ENCODE measurements at places on chromosomes 5 and 9.

DNA sequence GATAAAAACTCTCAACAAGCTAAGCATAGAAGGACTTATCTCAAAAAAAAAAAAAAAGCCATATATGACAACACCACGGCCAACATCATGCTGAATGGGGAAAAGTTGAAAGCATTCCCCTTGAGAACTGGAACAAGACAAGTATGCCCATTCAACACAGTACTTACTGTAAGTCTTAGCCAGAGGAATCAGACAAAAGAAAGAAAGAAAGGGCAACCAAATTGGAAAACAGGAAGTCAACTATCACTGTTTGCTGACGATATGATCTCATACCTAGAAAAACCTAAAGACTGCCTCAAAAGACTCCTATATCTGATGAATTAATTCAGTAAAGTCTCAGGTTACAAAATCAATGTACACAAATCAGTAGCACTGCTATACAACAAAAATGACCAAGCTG lies 24.6 kb upstream of the PTGER4 start:
- no peak for DNase-seq

GRCh38 chr5:115433918-115434317 lies 110.7 kb downstream of the FEM1C start:
- DNase-seq = no peak

DNA sequence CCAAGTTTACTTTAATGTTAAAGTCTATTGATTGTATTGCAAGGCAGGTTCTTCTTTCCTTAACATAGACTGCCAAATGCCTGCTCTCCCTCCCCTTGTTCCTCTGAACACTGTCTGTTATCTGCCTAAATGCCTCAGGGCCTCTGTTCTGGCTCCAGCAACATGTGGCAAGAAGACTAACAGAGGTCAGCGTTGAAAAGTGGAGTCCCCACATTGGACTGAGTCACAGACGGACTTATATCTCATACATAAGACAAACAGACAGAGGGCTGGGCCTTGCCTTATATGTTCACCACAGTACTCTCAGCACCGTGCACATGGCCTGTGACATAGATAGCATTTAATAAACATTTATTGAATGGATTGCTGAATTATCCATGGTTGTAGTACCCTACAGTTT lies 91.4 kb downstream of the TSSK1B start:
- no peak for DNase-seq

DNA sequence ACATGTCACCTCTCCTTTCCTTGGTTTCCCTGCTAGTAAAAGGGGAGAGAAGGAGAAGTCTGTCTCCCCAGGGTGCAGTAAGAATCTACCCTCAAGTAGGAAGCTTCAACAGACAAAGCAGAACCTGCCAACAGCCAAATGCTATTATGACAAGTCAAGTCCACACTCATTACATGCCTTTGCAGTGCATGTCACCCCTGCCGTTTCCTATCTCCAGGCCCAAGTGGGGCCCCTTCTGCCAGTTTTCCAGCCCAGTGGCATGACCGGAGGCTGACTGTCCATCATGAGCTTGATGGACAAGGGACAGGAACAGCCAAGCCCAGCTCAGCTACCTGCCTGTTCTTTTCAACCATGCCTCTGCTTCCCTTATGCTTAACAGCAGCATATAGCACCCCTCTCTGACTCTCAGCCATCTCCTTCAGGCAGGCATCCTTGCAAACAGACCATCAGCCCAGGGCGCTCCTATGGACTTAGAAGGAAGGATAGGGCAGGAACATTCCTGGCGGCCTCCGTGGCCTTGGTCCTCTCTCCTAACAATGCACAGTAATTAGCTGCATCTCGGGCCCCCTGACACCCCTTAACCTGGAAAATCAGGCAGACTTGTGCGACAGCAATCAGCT lies 107.2 kb upstream of the RAD23B start:
- no peak for DNase-seq

GRCh38 chr9:11194246-11194645 lies 581.4 kb upstream of the PTPRD start:
- no peak for DNase-seq

DNA sequence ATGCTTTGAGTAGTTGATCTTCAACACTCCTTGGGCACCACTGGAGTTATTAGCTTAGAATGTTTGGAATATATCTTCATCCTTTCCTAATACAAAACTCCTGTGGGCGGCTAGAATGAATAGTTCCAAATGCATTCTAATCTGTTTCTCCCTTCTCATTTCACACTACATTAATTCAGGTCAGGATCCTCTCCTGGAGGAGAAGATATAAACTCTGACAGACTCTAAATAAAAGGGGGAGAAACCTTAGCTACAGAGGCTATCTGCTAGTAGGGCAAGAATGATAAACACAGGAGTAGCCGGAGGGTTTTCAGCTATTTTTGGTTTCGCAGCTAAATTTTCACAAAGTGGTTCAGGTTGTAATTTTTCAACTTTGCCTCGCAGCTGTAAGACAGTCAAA lies 45.2 kb upstream of the FAM240B start:
- DNase-seq = no peak

DNA sequence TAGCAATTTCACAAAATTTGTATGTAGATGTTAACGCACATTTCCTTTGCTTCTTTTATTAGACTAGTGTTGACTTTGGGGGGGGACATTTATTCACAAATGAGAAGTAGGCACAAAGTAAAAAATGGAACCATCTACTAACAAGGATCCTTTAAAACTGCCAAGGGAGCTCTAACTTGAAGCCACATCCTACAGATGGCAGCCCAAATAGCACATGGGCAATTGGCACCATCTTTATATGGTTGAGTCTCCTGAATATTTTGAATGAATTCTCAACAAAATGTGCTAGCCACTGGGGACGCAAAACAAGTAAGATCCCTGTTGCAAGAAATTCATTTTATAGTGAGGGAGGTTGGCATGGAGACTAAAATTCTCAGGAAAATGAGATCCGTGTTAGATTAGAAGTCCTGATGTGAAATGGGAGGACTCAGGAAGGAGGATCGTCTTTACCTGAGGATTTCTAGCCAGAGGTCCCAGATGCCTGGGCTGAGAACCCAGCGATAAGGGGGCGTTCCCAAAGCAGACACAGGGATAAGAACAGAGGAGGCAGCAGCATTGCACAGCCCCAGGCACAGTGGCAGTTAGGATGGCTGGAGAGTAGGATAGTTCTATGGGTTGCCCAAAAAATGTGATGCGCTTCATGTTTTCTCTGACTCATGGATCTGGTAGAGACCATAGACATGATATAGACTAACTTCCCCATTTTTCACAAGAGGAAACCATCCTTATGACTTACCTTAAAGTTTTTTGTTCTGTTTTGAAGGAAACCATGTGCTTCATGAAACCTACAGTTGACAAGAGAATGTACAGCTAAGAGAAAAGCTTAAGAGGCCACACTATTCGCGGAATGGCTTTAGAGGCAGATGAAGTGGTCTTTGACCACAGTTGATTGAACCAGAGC lies 37.4 kb downstream of the C9orf152 start:
- no peak for DNase-seq

DNA sequence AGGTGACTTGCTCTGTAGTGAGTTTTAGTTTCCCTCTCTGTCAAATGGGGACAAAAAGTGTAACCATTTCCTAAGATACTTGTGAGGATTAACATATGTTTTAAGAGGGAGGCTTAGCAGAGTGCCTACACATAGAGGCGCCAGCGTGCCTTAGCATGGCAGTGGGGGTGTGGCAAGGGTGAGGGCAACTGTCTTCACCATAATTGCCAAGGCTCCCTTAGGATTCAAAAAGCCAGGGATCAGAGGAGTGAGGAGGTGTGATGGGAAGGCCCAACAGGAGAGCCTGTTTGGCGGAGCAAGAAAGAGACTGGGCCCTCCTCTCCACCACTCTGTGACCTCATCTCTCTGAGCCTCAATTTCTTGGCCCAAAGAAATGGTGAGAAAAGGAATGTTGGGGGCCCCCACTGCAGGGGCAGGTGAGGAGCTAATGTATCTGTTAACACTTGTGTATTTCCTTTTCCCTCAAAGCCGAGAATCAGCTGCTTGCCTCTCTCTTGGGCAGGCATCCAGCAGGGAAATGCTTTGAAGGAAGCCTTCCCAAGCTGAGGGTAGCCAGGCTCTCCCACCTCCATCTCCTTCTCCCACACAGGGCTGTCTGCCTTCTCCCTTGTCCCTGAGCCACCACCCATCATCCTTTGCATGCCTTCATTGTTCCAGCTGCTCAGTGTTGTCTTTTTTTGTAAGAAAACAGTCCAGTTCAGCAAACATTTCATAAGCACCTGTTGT lies 76.0 kb downstream of the DAB2IP start:
- no peak for DNase-seq

- DNase-seq = no peak
These were observed 31.7 kb downstream of the GPR21 start for GRCh38 chr9:123065196-123065595.

- no peak for DNase-seq
These were observed 22.0 kb upstream of the ANKRD34B start for GRCh38 chr5:80592105-80592504.

Data from GM12864 (cell line).